ENCODE measurements at places on chromosomes 4 and X.

DNA sequence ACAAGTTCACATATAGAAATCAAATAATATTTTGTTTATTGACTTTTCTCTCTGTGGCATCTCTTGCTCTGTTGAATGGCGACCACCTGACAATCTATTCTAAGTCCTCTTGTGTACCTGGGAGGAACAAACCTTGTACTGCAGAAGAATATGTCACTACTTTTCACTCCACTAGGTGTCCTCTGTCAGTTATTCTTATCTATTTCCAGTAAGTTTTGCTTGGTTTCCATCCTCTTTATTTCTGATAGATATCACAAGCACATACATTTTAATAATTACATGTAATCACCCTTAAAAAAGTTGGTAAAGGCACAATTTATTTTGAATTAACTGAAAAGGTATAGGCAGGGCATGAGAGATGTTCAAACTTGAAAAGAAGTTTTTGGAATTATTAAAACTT lies 238.4 kb downstream of the SNCA start:
- DNase-seq: no peak

- no peak for DNase-seq
These were observed 98.2 kb downstream of the MAPK10 start for GRCh38 chr4:86261636-86262035.

DNA sequence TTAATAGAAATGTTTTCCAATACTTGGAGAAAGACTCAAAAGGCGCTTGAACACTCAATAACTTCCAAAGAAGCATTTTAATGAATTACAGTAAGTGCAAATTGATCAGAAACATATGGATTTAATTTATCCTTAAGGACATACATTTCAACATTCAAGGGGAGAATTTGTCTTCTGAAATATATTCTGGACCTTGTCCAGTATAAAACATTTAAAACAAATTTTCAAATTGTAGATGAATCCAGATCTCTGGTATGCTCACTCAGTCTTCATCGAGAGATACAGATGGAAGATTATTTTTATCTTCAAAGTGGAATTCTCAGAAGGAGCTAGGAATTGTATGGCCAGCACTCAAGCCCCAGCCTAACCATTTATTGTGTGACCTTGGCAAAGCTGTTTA lies 310.4 kb downstream of the ZNF674 start:
- no peak for DNase-seq

DNA sequence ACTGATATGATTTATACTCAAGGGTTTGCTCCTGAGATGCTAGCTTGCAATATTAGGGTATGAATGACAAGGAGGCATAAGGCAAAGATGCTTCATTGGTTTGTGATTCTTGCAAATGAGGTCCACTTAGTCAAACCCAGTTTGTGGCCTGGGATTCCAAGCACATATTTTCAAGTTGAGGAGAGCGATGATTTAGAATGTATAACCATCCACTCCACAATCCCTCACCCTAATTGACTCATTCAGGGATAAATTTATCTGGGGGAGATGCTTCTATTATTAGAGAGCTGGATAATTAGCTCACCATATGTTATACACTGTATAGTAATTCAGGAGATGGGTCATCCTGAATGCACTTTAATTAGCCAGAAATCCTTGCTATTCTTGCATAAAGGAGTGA lies 118.3 kb upstream of the PUDP start:
- DNase-seq: no peak

DNA sequence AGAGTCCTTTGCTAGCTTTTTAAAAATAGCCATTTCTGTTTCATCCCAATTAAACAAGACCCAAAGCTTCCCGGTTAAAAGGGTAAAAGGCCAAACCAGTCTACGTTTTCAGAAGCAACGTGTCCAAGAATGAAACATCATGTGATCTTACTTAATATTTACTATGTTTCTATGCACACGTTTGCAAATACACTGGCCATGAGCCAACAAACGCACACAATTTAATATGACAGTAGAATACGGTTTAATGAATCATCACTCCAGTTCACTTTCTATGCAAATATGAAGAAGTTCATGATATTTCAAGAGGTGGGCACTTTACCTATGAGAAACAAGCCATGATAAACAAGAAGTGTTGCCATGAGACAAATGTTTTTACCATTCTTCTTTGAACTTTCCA lies 4.3 kb downstream of the NR0B1 start:
- DNase-seq: no peak

DNA sequence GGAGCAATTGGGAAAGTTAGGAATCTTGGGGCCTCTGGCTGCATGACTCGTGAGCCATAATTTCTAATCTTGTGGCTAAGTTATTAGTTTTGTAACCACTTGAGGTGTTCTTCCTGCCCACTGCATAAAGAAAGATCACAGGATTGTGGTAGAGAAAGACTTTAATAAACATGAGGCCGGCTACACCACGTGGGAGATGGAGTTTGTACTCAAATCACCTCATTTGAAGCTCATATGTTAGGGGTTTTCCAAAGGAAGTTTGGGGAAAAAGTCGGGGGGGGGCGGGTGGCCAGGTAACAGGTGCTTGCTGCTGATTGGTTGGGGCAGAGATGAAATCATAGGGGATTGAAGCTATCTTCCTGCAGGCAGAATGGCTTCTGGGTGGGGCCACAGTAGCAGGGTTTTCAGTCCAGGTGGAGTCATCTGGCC lies 287.8 kb downstream of the ZNF674 start:
- DNase-seq: no peak

GRCh38 chr4:105060628-105061027 lies 86.0 kb upstream of the TET2 start:
- no peak for DNase-seq

- no peak for DNase-seq
These were observed 79.9 kb downstream of the AMOT start for GRCh38 chrX:112760697-112761096.

GRCh38 chrX:7019555-7019954 lies 128.0 kb upstream of the STS start:
- DNase-seq: no peak

DNA sequence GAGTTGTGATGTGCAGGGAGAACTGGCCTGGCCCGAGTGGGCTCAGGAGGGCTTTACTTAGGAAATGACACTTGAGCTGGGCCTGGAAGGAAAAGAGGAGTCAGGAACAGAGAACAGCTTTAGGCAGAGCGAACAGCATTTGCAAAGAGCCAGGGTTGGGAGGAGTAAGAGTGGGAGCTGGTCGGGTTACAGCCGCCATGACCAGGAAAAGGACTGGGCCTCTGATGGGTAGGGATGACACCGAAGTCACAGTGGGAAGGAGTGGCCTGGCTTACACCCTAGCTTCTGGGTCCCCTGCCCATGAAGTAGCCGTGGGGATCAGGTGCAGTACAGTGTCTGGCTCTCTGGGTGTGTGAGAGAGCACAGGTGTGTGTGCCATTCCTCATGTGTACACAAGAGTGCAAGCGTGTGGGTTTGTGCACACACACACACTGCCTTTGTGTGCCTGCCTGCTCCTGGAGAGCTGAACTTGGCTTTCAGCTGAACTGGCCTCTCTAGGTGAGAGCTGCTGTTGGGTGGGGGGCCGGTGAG lies 31.6 kb downstream of the TRMT44 start:
- DNase-seq: no peak

- DNase-seq: no peak
These were observed 10.8 kb downstream of the HNRNPDL start for GRCh38 chr4:82419451-82419850.

DNA sequence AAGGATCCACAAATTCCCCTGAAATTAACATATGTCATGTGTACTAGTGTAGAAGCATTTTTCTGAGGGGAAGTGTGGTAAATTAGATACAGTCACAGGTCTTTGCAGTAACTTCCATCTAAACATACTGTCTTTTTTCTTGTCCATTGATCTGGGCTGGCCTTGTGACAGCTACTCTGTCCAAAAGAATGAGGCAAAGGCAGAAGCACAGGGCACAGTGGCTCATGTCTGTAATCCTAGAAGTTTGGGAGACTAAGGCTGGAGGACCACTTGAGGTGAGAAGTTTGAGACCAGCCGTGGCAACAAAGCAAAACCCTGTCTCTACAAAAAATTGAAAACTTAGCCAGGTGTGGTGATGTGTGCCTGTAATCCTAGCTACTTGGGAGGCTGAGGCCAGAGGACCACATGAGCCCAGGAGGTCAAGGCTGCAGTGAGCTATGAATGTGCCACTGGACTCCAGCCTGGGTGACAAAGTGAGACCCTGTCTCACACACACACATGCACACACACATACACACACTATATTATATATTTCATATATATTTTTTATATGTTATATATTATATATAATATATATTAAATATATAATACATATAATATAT lies 47.6 kb downstream of the HAND2 start:
- DNase-seq: no peak

GRCh38 chrX:6384371-6384770 lies 150.5 kb downstream of the VCX3A start:
- no peak for DNase-seq

- DNase-seq: no peak
These were observed 119.5 kb downstream of the REELD1 start for GRCh38 chr4:146333895-146334262.

- no peak for DNase-seq
These were observed 19.7 kb downstream of the TRIM2 start for GRCh38 chr4:153223930-153224329.

DNA sequence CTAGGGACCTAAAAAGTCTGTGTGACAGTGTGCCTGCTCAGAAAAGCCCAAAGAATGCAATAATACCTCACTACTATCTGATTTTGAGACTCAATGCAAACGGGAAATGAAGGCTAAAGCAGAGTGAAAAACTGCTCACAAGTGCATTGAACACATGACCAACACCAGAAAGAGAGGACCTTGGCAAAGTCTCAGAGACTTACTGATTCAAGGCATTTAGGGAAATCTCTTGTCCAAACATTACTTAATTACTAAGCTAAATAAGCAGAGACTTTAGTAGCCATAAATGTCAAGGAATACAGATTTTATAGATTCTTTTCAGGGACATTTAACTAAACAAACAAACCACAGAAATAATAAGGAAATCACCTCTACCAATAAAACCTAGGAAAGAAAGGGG lies 916.0 kb downstream of the FSTL5 start:
- no peak for DNase-seq

- no peak for DNase-seq
These were observed 24.3 kb upstream of the SRD5A3 start for GRCh38 chr4:55321707-55322264.

DNA sequence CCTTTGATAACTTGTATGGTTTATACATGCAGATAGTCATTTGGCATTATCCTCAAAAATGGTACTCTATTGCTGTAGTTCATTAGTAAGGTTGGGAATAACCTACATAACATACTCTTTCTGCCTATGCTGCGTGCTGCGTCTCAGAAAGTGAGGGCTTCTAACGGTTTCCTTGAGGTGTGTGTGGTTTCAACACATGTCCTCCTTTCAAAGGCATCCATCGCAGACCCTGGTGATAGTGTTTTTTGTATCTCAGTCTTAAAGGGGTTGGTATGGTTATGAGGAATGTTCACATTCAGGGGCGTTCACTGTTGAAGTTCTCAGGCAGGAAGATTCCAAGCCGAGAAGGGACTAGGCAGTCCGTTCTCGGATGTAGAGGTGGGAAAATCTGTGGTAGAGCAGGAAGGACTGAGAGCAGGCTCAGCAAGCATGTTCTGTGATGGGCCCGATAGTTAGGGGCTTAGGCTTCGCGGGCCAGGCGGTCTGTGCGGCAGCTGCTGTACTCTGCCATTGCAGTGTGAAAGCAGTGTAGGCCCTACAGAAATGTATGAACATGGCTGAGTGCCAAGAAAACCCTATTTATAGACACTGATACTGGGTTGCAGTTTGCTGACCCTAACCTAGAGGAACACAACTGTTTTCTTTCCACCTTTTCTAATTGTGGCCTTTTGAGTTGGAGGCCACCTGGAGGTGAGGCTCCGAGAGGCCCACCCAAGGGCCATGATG lies 123.2 kb downstream of the GPR143 start:
- DNase-seq: no peak

DNA sequence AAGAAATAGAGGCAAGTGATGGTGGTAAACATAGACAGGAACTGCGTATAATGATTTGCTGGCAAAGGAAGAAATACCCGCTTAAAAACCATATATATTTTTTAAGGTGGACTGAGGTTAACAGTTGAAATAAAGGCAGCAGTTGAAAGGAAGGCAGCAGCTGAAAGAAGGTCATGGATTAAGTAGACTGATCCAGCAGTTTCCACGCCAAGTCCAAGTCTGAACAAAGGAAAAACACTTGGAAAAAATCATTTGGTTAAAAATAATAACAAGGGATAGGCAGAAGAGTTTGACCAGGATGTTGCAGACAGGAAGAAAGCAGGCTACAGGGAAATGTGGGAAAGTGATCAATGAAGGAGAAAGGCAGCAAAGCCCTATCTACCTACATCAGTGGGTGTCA lies 93.6 kb downstream of the AMELX start:
- DNase-seq: no peak

GRCh38 chr4:83370640-83370906 lies 35.9 kb upstream of the HPSE start:
- DNase-seq: no peak

- DNase-seq: no peak
These were observed 15.6 kb downstream of the RBM41 start for GRCh38 chrX:107102980-107103379.

GRCh38 chr4:3318561-3319021 lies 25.8 kb downstream of the RGS12 start:
- no peak for DNase-seq

GRCh38 chrX:25019707-25020390 lies 4.1 kb upstream of the ARX start:
- DNase-seq: no peak

- no peak for DNase-seq
These were observed 101.8 kb downstream of the ANXA5 start for GRCh38 chr4:121594796-121595526.

DNA sequence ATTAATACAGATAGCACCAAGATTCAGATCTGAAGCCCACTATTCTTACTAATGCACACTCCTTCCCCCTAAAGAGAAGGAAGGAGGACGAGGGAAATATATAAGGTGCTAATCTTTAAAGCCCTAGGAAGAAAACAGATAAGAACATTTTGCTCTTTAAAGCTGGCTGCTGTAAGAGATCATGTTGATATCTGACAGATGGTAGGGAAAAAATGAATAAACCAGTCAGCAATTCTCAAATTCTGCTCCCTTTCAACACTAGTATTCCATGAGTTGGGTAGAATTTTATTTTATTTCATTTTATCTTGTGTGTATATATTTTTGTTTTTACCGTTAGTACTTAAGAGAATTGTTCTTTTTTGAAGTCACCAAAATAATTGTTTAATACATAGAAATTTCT lies 19.2 kb downstream of the OTC start:
- no peak for DNase-seq

- DNase-seq: no peak
These were observed 39.2 kb upstream of the NMU start for GRCh38 chr4:55675196-55675793.

DNA sequence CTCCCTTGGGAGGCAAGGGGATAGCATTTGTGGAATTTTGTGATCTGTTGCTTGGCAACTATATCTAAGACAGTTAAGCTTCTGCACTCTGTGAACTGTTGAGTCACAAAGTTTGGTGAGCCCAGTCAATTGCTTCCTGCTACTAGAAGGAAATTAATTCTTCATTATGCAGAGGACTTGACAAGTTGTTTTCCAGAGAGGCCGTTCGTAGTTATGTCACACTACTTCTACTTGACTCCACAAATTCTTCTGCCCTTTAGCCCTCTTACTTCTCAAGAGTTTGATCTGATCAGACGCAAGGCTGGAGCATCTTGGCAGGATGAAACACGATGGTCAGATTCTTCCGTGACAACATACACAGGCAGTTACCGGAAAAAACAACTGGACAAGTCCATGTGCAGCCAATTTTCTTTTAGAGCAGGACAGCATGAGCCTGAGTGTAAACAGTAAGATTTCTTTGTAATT lies at the start of gene C4orf51:
C4orf51 (plus strand) TSS at position 156 of the 465 bp plus-strand sequence; CDS start at position 214, 58 bp downstream.
- no peak for DNase-seq

GRCh38 chr4:83331956-83332355 lies 2.7 kb downstream of the HPSE start:
- DNase-seq: no peak
